NCI-H345 (cell line): ENCODE measurements at places on chromosomes 11 and 22.

DNA sequence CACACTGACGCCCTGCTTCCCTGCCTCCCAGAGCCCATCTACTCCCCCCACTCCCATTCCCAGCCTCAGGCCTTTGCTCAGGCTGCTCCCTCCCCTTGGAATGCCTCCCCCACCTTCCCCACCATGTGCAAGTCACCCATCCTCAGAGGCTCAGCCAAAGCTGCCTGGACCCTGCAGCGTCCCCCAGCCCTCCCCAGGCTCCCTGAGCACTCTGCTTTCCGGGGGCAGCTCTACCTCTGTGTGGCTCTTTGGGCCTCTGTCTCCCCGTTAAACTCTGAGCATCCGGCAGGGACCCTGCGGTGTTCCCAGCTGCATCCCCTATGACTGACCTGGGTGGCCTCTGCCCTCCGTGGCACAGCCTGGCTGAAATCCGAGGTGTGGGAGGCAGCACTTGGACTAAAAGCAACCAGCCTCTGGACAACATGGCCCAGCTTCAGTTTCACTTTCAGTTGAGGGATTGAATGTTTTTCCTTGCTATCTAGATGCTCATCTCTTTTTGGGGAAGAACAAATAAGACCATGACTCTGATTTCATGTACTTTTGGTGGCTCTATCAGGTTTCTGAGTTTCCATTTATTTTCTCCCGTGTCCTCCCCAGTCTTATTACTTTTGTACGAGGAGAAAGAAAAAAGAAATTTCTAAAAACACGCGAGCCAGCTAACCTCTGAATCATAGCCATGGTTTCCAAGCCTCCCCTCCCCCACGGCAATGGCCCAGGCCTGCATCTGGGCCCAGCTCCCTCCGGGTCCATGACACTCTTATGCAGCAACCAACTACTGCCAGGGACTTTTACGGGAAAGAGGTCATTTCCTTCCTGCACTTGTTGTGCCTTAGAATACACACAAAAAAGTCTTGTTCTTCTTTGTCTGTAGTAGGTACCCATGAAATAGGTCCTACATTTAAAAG is 3.8 kb downstream of the APOL3 start:
- DNase-seq: no peak

- peak; percentile 51 for DNase-seq
Observed at GRCh38 chr11:122099374-122100036, 16.5 kb downstream of the BLID start.

DNA sequence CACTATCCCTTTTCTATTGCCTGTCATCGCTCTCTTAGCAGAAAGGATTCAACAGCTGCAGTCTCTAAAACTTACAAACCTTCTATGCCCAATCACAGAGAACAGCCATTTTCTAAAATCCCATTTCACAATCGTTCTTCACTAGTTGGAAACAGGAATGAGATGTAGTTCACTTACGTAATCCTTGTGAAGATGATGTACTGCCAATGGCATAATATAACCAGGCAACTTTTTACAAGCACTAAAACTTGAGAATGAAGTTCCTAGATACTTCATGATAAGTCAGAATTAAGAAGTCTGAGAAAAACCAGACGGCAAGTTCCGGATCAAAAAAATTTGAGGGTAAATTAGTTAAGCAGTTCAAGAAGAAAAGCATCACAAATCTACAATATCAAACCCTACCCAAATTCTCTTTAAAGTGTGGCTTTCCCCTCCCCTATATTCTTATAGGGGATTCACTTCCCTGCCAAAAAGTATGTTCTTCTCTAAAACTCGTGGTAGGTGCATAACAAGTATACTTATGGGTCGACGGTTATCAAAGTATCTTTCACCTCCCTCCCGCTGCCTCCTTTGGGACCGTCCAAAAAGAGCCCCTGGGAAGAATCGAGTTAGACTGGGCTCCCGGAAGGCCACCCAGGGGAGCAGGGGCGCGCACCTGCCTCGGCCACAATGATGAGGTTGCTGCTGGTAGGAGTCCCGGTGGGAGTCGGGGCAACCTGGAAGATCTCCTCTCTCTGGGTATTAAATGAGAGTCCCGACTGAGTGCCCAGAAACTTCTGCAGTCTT is 666 bp downstream of the MSANTD4 start:
- peak; percentile 2 for DNase-seq

- no peak for DNase-seq
Observed at GRCh38 chr11:25485315-25485714, 846.6 kb upstream of the ANO3 start.

DNA sequence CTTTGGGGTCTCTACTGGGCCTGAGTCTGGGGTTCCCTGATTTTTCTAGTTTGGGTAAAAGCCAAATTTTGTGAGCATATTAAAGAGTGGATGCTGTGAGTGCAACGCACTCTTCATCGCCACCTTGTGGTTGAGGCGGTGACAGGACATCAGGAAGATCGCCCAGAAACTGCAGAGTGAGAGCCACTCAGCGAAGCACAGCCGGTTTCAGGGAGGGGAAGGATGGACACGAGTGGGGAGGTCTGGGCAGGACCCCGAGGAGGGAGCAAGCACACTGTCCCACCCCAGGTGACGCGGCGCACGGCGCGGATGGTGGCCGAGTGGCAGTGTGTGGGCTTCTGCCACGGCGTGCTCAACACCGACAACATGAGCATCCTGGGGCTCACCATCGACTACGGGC is 9.1 kb downstream of the SELENOO start:
- peak; percentile 12 for DNase-seq

GRCh38 chr11:81224396-81224795 is 1509.3 kb downstream of the FAM181B start:
- DNase-seq: no peak

DNA sequence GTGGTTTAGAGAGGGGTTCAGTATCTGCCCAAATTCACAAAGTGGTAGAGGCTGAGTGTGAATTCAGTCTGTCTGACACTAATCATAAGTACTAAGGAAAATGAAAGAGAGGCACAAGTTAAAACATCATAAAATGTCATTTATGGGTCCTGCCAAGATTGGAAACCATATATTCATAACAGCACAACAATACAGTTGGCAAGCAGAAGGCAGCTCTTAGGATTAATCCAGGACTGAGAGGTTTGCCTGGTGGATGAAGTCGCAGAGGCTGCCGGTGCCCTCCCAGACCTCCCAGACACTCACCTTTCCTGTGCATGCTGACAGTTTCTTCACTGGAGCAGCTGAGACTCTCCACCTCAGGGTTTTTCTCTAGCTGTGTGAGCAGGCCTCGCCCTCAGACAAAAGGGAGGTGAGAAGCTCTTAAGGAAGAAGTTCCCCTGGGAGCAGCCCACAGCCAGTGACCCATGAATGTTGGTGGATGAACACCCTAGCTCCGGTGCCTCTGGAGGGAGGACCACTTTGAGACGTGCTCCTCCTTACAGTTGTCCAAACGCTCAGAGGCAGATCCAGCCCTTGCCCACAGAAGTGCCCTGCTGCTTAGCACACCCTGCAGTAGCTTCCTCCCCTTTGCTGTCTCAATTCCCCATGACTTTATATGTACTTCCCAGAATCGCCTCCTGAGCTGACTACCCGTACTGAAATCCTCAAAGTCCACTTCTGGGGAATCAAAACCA is 43.7 kb downstream of the MAML2 start:
- no peak for DNase-seq

- DNase-seq: no peak
Observed at GRCh38 chr22:21865041-21865440, 2.4 kb downstream of the MAPK1 start.

DNA sequence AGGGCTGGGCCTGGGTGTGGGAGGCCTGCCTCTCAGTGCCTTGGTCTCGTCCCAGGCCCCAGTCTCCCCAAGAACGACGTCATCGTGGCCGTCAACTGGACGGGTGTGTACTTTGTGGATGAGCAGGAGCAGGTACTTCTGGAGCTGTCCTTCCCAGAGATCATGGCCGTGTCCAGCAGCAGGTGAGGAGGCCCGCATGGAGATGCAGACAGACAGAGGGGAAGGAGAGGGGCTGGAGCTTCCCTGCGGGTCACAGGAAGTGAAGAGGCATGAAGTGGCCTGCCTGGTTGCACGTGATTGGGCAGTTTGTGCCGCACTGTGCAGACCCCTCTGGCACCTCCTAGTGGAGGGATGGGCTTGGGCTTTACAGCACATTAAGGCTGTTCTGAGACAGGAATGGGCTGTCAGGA is 70.4 kb downstream of the MYO7A start:
- no peak for DNase-seq

DNA sequence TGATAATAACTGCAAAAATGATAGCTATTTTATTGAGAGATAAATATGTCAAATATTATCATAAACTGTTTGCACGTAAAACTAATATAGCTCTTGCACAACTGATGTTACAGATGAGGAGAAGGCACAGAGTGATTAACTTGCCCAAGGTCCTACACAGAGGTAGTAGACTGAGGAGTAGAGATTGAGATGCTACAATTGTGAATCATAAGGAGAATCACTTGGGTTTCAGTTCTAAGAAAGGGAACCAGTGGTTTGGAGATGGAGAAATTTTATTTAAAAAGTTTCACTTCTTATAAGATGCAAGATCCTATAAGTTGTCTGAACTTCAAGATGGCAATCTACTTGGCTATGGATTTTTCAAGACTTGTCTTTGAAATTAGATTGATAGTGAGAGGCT is 224.8 kb upstream of the RAG2 start:
- no peak for DNase-seq

- no peak for DNase-seq
Observed at GRCh38 chr11:47376525-47377371, 1.6 kb downstream of the SPI1 start.

GRCh38 chr22:32852395-32853251 is 51.1 kb downstream of the TIMP3 start:
- DNase-seq: no peak

DNA sequence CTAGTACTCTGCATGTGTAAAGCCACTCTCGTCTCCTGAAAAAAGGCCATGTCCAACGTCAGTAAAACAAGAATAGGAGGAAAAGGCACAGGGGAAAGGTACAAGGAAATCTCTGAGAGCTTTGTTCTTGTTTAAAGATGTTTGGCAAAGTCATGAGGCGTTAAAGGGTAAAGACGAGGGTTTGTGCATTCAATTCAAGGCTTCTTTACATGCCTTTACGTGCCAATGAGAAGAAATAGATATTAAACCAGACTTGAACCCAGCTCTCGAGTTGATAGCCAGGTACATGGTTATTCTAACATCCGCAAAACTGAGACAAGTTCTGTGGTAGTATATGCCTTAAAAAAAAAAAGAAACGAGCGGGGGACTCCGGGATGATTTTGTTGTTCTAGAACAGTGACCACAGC is 704 bp upstream of the CFL1 start:
- DNase-seq: peak; percentile 46

DNA sequence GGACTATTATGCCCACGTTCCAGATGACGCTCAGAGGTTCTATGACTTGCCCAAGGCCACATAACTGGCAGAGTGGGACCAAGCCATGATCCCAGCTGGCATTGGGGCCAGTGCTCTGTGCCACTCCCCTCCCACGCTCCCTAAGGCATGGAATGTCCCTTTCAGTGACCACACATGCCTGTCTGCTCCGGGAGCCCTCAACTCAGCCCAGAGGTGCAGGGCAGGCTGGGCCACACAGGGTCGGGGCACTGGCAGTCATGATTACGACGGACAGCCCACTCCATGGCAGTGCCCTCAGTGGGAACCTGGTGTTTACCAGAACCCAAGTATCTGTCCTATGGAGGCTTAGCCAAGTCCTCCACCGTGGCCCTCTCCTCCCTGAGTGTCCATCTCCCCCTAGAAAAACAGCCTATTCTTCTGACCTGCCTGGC is 10.0 kb downstream of the RHBDD3 start:
- no peak for DNase-seq

- DNase-seq: peak; percentile 16
Observed at GRCh38 chr22:45975164-45976161, 1.5 kb downstream of the WNT7B start.

DNA sequence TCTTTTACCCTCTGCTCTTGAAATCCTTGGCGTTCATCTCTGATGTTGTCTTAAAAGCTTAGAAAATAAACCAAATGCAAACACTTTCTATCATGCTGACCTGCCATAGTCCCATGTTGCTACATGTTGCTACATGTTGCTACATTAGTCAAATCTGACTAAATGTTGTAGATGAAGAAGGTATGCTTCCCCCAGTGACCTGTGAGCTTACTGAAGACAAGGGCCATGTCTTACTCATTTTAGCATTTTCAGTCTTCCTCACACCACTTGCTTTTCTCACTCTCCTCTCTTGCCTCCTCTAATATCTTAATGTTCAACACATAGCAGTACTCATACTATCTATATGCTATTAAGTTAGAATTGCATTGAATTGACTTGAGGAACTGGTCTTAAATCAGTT is 346.4 kb upstream of the MTNR1B start:
- DNase-seq: no peak
